ENCODE measurements at places on chromosomes 2 and 18.

DNA sequence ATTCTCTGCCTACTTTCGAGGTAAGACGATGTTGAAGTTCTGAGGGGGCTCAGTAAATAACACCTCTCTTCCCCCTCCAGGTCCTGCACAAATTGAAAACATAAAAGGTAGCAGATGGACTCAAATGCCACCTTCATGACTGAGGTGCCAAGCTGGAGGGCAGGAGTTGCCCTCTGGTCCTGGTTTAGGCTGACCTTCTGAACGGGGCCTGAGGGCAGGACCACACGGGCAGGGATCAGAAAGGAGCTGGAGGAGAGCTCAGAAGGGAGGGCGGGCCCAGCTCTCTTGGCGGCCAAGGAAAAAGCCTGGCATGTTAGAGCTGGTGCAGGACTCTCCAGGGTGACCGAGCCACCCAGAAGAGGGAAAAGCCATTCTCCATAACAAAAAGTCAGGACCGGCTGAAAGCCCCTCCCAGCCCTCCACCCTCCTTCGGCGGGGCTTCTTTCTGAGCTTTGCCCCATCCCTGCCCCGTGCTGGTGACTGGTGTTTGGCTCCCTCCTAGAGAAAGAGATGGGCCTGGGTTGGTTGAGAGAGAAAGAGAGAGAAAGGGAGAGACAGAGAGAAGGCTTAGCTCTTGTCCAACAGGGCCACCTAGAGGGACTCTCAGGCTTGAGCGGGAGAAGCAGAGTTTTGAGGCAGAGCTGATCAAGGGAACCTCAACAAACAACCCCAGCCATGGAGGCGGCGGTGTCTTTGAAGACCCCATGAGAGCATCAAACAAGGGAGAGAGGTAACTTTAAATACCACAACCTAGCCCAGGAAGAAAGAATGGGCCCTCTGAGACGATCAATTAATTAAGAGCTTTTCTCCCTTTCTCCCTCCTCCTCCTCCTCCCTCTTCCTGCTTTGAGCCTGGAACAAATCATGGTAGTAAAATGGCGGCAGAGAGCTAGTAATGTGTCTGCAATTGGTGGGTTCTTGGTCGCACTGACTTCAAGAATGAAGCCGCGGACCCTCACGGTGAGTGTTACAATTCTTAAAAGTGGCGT is 50.8 kb downstream of the WIPF1 start:
- DNase-seq: peak; percentile 91

DNA sequence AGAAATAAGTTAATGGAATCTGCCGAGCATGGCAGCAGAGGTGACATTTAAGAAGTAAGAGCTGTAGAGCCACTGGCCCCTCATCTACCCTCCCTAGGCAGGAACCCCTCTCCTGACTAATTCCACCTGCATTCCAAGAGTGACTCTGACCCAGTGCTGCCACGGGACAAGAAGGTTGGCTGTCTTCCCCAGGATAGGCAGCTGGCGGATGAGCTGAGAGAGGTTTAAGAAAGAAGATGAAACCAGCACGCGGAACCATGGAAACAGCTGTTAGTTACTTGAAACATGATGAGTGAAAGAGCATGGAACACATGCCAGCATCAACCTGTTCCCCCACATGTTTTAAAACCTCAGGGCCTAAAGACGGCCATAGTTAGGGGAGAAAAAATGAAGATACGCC is 74.1 kb downstream of the RND3 start:
- DNase-seq: no peak

DNA sequence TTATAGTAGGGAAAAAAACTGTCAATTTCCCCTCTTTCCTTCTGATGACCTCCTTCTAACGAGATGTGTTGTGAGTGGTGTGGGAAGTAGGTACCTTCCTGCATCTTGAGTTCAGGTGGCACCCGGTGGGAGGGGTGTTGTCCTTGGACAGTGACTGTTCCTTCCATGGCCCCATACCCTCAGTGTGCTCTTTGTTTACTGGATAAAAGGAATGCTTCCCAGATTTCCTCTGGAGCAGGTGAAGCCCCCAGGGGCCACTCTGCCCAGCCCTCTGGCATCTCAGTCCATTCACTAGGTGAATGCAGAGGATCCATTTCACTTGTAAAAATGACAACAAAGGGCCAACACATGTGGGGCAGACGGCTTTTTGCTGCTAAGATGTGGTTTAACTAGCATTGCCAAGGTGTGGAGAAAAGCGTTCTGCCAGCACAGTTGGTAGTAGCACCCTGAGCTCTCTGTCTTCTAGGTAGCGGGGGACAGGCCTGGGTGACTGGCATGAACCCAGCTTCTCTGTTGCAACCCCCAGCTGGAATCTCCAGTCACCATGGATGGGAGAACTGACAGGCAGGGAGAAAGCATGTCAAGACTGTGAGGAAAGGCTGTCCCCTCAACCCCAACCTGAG is 6.9 kb downstream of the GDF7 start:
- DNase-seq: peak; percentile 59

- no peak for DNase-seq
These were observed 905.1 kb downstream of the NRXN1 start for GRCh38 chr2:50126845-50127244.

GRCh38 chr2:1871171-1871570 is 126.9 kb upstream of the PXDN start:
- no peak for DNase-seq
